ENCODE measurements at places on chromosomes 2 and 18.

GRCh38 chr18:2846636-2847316 is at the start of gene EMILIN2:
TSS of gene EMILIN2 (plus strand) at chr18:2847006. CDS start at chr18:2847189, 183 bp downstream.
- DNase-seq: no peak

DNA sequence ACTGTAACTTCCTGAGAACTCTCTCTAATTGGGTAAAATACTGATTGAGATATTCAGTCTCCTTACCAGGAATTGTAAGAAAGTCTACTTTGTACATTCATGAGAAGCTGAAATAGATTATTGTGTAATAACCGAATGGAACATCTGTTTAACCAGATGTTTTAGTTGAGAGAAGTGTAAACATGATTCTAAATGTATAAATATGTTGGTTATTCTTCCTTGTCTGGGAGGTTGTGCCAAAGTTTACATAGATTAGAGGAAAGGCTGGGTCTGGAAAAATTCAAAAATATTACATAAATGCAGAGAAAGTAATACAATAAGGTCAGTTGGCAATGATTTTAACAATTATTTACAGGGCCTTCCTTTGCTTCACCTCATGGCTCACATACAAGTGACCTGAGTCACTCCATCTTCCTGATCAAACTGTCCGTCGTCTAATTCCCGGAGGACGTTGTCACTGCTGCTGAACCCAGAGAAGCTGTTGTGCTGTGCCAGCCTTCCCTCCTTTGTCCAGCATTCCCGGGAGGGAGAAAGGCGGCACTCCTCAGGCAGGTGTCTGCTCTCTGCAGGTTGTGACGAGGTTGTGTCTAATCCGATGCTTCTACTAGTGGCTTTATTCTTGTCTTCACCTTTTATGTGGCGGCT is 55.9 kb downstream of the MOB4 start:
- no peak for DNase-seq

GRCh38 chr18:72833471-72833870 is 34.3 kb downstream of the NETO1 start:
- DNase-seq: no peak

GRCh38 chr2:178450524-178450773 is 526 bp downstream of the PRKRA start:
- no peak for DNase-seq
